ENCODE measurements at places on chromosomes 5 and 9.

- no peak for DNase-seq
Measured at GRCh38 chr5:139131921-139132432, 66.2 kb downstream of the SIL1 start.

DNA sequence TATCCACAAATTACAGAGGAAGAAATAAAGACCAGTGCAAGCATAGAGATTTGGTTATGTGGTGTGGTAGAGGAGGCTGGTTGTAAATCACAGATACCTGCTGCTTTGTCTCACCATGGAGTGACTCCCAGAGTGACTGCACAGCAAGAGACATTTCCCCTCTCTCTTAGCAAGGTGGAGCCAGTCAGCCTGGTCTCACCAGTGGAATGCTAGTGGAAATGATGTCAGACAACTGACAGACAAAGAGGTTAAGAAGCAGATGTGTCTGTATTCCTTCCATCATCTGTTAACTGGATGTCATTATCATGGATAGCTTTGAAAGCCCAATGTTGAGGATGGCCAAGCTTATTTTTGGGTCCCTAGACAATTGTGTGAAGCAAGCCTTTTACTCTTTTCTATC is 509.4 kb upstream of the SEMA6A start:
- DNase-seq, result no peak

DNA sequence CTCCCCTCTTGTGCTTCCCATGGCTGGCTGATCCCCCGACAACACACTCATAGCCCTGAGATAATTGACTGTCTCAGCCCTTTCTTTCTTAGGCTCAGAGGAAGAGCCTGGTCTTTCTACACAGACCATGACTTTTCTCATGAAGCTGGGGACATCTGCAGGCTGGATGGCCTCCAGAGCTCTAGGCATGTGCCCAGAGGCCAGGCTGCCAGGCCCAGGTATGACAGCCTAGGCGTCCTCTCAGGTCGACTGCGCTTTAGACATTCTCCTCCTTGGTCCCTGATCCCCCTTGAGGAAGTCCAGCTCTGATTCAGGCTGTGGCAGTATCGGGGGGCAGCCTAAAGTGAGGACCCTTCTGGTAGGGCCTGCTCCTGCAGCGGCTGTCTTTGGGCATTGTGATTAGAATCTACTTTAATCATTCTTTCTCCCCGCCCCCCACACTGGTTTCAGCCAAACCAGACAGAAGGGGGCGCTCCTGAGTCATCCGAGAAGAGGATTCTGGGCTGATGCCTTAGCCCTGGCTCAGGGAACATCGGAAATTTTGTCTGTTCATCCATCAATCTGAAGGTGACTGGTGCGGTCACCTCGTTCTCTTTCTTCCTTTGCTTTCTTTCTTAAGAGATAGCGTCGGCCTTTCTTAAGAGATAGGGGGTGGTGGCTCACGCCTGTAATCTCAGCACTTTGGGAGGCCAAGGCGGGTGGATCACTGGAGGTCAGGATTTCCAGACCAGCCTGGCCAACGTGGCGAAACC is 66.5 kb upstream of the HSPA9 start:
- peak; percentile 88 for DNase-seq

- no peak for DNase-seq
Measured at GRCh38 chr5:89436464-89436863, 553.5 kb upstream of the MEF2C start.

- no peak for DNase-seq
Measured at GRCh38 chr5:123976379-123977033, 464.5 kb downstream of the CSNK1G3 start.

DNA sequence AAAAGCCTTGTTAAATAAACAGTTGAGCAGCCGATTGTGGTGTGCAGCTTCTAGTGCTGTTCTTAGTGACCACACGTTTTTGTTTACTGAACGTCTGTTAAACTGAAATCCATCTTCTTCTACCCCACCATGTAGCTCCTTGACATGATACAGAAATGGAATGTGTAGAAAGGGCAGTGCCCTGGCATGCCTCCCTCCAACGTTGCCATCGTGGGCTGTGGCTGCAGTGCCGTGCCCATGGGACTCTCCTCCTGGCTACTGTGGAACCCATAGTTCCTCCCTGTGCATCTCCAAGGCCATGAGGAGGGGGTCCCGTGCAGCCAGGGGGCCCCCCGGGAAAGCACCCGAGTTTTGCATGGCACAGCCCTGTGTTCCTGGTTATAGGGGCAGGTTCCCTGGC is 23.3 kb upstream of the TGFBI start:
- DNase-seq, result no peak

- no peak for DNase-seq
Measured at GRCh38 chr9:92563116-92564100, 27.6 kb upstream of the ECM2 start.

GRCh38 chr5:157983906-157984551 is 125.1 kb upstream of the CLINT1 start:
- DNase-seq, result no peak

DNA sequence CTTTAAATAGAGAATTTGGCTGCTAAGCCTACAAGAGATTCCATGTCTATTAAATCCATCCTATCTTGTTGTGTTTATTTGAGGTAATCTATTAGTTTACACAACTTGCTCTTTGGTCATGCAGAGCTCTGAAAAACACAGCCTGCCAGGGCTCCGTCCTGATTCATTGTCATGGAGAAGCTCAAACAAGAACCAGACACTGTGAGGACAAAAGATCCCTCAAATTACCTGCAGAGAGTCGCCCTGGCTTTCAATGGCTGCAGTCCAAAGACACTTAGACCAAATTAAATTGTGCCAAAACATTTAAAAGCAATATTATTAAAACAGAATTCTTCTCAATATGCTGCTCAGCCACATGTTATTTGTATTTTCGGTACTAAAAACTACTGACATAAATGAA is 60.1 kb downstream of the CDH18 start:
- DNase-seq, result no peak

Data from stimulated activated CD4-positive, alpha-beta T cell treated with anti-CD3 and anti-CD28 coated beads, Interleukin-15, amount 100 ng/mL, for 24 hours (primary cell).